Stimulated activated naive B cell treated with anti-CD40 and anti-IgM and Interleukin-4, amounts not matched to agents 10 μg/mL and 1 μg/mL and 100 μg/mL, for 72 hours (primary cell): ENCODE measurements at places on chromosomes 1 and 21.

DNA sequence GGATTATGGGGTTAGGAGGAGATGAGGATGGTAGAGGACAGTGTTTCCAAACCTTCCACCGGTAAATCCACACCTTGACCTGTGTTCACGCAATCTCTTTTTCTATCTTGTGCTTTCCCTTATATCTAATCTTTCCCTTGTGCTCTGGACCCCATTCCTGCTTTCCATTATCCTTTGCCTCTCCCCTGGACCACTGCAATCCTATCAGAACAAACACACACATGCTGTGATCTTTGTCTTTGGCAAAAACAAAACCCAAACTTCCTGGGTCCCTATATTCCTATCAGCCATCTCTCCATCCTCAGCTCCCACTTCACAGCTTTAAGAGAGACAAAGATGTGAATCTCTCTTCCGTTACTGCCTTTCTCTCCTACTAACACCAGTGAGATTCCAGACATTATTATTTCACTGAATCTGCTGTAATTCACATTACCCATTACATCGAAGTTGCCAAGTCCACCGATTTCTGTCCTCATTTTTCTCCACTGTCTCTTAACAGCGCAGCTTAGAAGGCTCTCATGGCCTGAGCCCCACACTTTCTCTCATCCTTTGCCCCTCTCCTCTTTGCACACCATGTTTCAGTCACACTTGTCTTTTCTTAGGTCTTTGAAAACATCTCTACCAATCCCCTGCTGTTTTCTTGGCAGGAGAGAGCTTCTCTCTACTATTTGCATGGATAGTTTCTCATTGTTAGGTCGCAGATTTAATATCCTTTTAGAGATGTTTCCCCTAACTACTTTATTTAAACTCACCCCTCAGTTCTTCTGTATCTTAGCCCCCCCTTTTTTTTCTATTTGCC, 230.0 kb upstream of the B3GALT2 start:
- DNase-seq, result no peak
- H3K27ac ChIP-seq, result no peak overlapping the region
- no peaks in the 10 kb centered on the region for H3K27me3 ChIP-seq
- no peaks in the 10 kb centered on the region for H3K36me3 ChIP-seq

DNA sequence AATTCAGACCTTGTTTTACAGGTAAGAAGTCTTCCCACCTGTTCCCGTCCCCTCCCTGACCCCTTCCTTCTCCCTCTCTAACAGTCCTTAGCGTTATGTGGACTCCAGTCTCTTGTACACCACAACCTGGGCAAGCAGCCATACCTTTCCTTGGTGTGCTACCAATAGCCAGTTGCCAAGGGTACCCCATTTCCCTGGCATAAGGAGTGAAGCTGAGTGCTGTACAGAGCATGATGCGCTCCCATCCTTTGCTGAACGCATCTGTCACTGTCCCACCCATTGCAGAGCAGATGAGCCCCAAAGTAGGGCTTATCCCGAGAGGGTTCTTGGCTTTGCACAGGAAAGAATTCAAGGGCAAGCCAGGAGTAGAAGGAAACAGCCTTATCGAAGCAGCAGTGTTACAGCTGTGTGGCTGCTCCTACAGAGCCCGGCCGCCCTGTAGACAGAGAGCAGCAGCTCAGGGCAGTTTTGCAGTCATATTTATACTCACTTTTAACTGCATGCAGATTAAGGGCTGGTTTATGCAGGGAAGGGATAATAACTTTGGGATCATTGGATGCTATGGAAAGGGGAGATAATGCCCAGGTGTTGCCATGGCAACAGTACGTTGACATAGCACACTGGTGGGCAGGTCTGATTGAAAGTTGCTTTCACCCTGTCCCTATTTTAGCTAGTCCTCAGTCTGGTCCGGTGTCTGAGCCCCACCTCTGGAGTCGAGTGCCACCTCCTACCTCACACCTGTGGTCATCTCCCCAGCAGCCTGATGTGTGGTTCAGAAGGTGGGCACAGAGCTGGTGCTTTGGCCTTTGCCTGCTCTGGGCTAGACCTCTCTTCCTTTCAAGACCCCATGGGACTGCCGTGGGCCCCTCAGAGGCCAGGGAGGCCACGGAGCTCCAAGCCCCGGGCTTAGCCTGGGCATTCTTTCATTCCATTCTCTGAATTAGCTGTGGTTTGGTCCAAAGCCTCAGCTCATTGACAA, 5.1 kb downstream of the FHAD1 start:
- peaks cover 12% of the 10 kb centered on the region for H3K4me1 ChIP-seq
- DNase-seq, result no peak
- no peak overlapping the region for H3K27ac ChIP-seq
- H3K4me3 ChIP-seq, result no peak overlapping the region
- H3K36me3 ChIP-seq, result peaks cover 3% of the 10 kb centered on the region

- no peaks in the 10 kb centered on the region for H3K4me1 ChIP-seq
- H3K36me3 ChIP-seq, result no peaks in the 10 kb centered on the region
- no peak overlapping the region for H3K4me3 ChIP-seq
- peaks cover 5% of the 10 kb centered on the region for H3K27me3 ChIP-seq
- H3K27ac ChIP-seq, result no peak overlapping the region
Measured at GRCh38 chr1:171204296-171204695, 19.2 kb downstream of the FMO2 start.

- H3K4me1 ChIP-seq, result peaks cover 9% of the 10 kb centered on the region
- no peaks in the 10 kb centered on the region for H3K36me3 ChIP-seq
- DNase-seq, result no peak
- no peaks in the 10 kb centered on the region for H3K27me3 ChIP-seq
- H3K4me3 ChIP-seq, result no peak overlapping the region
- H3K27ac ChIP-seq, result no peak overlapping the region
Measured at GRCh38 chr1:61448914-61449313, 276.0 kb downstream of the TM2D1 start.

- H3K4me3 ChIP-seq, result no peak overlapping the region
- peaks cover 34% of the 10 kb centered on the region for H3K4me1 ChIP-seq
- H3K27me3 ChIP-seq, result peaks cover 13% of the 10 kb centered on the region
- no peak for DNase-seq
Measured at GRCh38 chr1:156667610-156667967, 9.6 kb downstream of the NES start.

DNA sequence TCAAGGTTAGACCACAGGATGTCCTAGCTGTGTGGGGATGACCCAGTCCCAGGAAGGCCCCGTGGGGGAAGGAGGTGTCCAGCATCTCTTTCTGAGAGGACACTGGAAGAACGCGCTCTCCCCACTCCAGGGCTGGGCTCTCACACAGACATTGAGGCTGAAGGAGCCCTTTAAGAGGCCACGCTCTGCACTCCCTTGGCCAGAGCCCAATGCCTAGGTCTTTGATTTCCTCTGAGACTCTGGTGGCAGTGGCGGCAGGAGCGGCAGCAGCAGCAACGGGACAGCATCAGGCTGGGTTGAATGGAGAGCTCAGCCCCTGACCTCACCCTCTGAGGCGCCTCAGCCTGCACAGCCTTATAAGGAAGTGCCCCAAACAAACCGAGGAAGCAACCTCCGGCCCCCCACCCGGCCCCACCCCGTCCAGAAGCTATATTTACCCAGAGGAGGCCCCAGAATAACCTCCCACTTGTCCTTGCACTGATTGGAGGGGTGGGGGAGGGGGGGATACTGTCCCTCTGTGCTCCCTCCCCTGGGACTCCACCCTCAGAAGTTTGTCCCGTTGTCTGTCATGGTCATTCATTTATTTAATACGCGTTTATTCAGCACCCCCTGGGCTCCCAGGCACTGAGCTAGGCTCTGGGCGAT, 12.3 kb downstream of the NES start:
- no peak overlapping the region for H3K27ac ChIP-seq
- peaks cover 4% of the 10 kb centered on the region for H3K27me3 ChIP-seq
- H3K4me1 ChIP-seq, result peaks cover 60% of the 10 kb centered on the region
- no peak overlapping the region for H3K4me3 ChIP-seq
- no peak for DNase-seq

DNA sequence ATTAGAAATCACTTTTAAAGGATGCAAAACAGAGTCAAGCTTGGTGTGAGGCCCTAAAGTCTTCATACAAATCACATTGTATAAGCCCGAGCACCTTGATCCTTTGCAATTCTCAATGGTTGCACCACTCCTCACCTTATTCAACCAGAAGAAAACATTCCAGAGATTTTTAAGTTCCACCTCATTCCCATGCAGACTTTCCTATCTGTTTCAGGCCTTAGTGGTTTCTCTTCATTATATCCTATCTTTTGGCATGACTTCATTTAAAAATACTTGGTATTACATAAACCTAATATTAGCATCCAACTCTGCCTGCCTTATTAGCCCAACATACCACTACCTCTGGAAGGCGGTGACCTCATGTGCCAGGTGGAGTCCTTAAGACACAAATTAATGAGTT, 9.3 kb upstream of the GREM2 start:
- H3K4me3 ChIP-seq, result no peak overlapping the region
- no peaks in the 10 kb centered on the region for H3K27me3 ChIP-seq
- no peaks in the 10 kb centered on the region for H3K36me3 ChIP-seq
- no peak for DNase-seq
- no peaks in the 10 kb centered on the region for H3K4me1 ChIP-seq

GRCh38 chr1:9589144-9589718, 520 bp downstream of the TMEM201 start:
- peak overlapping the region; percentile 84 for H3K4me3 ChIP-seq
- peaks cover 6% of the 10 kb centered on the region for H3K36me3 ChIP-seq
- peaks cover 33% of the 10 kb centered on the region for H3K4me1 ChIP-seq
- DNase-seq, result no peak
- H3K27ac ChIP-seq, result peak overlapping the region; percentile 88

DNA sequence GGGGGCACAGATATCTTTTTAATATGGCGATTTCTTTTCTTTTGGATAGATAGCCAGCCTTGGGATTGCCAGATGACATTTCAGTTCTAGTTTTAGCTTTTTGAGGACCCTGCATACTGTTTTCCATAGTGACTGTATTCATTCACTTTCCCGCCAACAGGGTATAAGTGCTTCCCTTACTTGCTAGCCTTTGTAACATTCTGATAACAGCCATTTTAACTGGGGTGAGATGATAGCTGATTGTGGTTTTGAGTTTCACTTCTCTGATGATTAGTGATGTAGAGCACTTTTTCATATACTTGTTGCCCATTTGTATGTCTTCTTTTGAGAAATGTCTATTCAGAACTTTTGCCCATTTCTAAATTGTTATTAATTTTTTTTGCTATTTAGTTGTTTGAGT, 151.9 kb downstream of the NTPCR start:
- no peaks in the 10 kb centered on the region for H3K4me1 ChIP-seq
- no peak overlapping the region for H3K27ac ChIP-seq
- H3K4me3 ChIP-seq, result no peak overlapping the region
- no peaks in the 10 kb centered on the region for H3K27me3 ChIP-seq

- H3K4me3 ChIP-seq, result no peak overlapping the region
- no peak for DNase-seq
- peaks cover 9% of the 10 kb centered on the region for H3K36me3 ChIP-seq
- no peaks in the 10 kb centered on the region for H3K27me3 ChIP-seq
- H3K27ac ChIP-seq, result no peak overlapping the region
- H3K4me1 ChIP-seq, result no peaks in the 10 kb centered on the region
Measured at GRCh38 chr1:185645162-185645640, 89.0 kb upstream of the HMCN1 start.
